ENCODE measurements at places on chromosomes 12 and 14.

GRCh38 chr14:48703728-48704467, 882.3 kb downstream of the RPS29 start:
- DNase-seq, result peak; percentile 4

GRCh38 chr12:21539797-21540196, 13.7 kb downstream of the SPX start:
- no peak for DNase-seq

- no peak for DNase-seq
Observed at GRCh38 chr12:131281016-131281415, 327.3 kb downstream of the ADGRD1 start.

GRCh38 chr12:66516133-66516532, 162.7 kb downstream of the GRIP1 start:
- DNase-seq, result no peak

GRCh38 chr14:22200977-22201605, 387.9 kb downstream of the DAD1 start:
- no peak for DNase-seq

DNA sequence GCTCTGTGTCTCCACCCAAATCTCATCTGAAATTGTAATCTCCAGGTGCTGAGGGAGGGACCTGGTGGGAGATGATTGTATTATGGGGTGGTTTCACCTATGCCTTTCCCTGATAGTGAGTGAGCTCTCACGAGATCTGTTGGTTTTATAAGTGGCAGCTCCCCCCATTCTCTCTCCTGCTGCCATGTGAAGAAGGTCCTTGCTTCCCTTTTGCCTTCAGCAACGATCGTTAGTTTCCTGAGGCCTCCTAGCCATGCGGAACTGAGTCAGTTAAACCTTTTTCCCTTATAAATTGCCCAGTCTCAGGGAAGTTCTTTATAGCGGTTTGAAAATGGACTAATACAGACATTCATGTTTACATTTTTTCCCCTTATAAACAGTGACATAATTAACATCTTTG, 36.1 kb downstream of the PELI2 start:
- DNase-seq, result no peak

DNA sequence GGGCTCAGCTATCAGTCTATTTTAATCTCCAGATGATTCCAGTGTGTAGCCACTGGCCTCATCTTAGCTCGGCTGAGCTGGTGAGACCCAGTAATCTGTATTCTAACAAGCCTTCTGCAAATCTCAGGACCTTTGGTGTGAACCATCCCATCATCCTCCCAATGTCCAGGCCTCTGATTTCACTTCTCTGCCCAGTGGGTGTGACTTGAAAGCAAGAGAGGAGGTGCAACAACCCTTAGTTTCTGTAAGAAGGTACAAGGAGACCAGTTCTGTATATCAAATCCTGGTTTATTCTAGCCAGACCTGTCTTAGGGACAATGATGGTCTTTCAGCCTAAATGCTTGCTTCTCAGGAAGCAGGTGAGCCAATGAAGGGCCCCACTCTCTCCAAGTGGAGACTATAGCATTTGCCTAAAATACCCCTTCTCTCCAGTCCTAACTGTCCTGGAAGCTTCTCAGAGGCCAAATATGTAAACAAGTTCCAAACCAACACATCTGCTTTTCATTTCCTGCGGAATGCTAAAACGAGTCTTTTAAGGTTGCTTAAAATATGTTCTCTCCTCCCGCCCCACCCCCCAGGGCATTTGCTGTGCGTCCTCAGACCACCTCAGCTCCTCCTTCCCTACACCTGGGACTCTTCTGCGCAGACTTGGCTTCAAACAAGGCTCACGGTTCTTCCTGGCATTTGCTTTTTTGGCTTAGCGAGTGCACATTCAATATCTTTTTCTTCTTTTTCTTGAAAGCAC, 78.4 kb upstream of the FUT8 start:
- DNase-seq, result no peak

- DNase-seq, result peak; percentile 12
Observed at GRCh38 chr14:22598896-22599244, 770 bp downstream of the ABHD4 start.

DNA sequence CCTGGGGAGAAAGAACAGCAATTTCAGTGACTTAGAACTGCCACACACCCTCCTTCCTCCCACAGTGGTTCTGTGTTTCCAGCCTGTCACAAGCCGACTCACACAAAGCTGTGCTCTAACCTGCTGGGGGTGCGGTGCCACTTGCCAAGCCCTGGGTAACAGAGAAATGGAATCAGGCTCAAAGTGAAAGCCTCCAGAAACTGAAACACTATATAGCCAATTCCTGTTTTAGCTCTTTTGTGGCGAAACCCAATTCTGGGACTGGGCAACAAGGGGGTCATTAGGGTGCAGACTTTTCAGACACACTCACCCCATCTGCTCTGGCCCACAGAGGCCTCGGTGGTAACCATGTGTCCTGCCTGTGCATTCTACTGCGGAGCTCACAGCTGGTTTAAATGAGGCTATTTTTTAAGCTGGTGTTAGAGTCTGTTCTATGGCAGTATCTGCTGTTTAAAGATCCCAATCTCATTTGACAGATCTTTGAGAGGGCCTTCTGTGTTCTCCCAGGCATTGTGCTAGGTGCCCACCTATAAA, 15.2 kb upstream of the ACTR6 start:
- no peak for DNase-seq

DNA sequence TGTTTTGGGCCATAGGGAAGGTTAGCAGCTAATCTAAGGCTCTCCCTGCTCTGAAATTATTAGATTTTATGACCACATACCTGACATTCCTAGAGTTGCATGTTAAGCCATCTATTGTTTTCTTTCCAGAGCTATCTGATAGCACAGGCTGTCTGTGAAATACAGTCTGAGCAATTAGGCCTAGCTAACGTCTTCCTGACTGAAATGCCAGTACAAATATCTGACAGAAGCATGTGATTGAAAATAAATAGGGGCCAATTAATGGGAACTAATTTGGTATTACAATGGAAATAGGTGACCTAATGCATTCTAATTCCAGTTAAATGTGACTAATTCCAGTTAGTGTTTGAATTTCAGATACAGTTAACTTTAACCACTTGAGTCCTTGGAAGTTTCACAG, 115.2 kb downstream of the C12orf75 start:
- no peak for DNase-seq

- no peak for DNase-seq
Observed at GRCh38 chr12:48934312-48934706, 9.0 kb upstream of the FKBP11 start.

DNA sequence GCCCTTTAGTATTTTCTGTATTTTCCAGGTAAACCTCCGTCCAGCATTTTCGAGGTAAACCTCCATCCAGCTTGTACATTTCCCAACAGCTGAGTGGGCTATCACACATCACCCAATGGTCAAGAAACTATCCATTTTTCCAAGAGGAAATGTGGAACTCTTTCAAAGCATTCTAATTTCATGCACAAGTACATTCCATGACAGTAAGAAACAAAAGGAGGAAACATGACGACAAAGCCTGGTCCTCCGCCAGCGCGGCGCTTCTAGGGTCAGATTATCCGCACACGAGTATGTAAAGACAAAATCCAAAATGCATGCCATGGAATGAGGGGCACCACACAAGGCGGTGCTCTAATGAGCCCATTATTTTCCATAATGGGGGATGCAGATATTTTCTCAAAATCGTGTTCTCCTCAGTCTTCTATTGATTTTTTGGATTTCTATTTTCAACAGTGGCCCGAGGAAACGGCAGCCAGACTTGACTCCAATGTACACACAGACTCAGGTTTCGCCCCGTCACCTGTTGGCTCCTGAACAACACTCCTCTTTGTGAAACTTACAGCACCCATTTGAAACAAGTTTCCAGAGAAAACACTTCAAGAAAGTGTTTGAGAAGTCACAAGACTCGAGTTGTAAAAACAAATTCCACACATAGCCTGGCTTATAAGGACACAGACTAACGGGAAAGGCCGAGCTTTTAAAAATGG, 107.4 kb downstream of the PRICKLE1 start:
- no peak for DNase-seq

GRCh38 chr12:94815958-94816357, 165.6 kb upstream of the TMCC3 start:
- no peak for DNase-seq

- DNase-seq, result no peak
Observed at GRCh38 chr14:68664225-68664681, 128.6 kb downstream of the ZFP36L1 start.

GRCh38 chr12:127819056-127819455, 447.9 kb upstream of the TMEM132C start:
- no peak for DNase-seq

DNA sequence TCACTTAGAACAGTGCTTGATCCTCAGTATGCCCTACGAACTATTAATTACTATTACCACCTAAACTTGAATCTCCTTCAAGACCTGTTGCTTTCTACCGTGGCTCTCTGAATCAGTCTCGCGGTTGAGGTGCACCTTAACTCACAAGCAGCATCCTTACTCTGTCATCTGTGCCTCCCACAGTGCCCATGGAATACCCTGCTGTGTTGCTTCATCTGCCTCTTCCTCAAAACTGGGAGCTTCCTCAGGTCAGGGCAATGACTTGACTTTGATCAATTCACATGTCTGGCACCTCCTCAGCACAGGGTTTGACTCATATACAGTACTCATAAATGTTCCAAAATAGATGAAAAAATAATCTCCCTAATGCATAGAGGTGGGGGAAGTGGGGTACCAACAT, 305.9 kb downstream of the NUAK1 start:
- no peak for DNase-seq

DNA sequence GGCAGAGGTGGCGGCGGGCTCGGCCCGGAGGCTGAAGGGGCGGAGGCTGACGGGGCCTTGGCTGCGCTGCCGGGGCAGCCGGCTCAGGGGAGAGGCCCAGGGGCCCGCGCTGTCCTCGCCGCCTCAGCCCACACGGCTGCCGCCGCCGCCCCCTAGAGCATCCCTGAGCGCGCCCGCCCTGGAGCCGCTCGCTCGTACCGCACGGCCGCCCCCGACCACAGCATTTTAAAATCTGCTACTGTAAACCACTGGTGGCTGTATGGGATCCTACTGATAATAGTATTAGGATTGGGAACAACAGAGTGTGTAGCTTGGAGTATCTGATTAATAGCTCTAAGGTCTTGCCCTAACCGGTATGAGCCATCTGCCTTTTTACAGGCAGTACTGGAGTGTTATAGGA, 22.2 kb upstream of the EDDM3A start:
- DNase-seq, result no peak

- DNase-seq, result no peak
Observed at GRCh38 chr14:39154594-39155189, 15.4 kb downstream of the TRAPPC6B start.

GRCh38 chr12:47730341-47730744, 5.1 kb upstream of the ENDOU start:
- no peak for DNase-seq

- DNase-seq, result no peak
Observed at GRCh38 chr12:107397890-107398500, 287.6 kb upstream of the PWP1 start.

- DNase-seq, result no peak
Observed at GRCh38 chr12:5163661-5164060, 120.0 kb downstream of the KCNA5 start.

- no peak for DNase-seq
Observed at GRCh38 chr14:89613260-89614008, 196.4 kb upstream of the FOXN3 start.
